Adrenal gland (tissue), 19 donors: ENCODE measurements at places on chromosomes 5 and 9.
A peak's percentile ranks its signal among the peaks of the same experiment; 100 is the strongest.

DNA sequence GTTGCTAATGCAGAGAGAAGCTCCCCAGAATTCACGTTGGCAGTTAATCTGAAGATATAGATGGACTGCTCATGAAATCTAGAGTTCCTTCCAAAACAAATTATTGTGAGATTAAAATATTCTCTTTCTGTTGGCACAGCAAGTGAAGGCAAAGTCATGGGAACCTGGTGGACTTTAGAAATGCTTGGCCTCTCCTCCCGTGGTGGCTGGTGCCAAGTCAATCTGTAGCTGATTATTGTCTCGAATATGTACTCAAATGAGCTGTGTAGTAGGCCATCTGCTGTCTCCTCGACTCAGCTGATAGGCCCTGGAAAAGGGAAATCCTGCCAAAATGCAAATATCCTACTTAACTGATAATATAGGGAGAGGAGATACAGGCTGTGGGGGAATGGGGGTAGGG, 69.3 kb downstream of the DAPK1 start:
- peak; percentile 9 for DNase-seq

DNA sequence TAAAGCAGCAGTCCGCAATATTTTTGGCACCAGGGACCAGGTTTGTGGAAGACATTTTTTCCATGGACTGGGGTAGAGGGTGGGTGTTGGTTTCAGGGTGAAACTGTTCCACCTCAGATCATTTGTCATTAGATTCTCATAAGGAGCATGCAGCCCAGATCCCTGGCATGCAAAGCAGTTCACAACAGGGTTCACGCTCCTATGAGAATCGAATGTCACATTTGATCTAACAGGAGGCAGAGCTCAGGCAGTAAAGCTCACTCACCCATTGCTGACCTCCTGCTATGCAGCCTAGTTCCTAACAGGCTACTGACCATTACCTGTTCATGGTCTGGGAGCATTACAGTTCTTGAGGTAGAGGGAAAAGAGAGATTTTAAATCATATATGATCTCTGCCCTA, 241.5 kb upstream of the COX7C start:
- no peak for DNase-seq

DNA sequence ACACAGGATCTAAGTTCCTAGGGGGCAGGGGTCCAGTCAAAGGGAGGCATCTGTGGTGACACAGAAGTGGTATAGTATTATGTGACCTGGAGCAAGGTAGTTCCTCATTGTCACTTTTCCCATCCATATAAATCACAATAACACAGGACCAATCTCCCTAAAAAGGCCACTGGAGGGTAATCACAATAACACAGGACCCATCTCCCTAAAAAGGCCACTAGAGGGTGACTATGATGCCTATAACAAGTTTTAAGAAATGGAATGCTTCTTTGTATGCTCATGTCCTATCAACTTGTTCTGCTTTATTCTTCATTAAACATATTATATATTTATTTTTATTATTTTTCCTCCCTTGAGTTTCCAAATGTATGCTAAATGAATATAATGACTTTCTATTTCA, 254.6 kb downstream of the ASTN2 start:
- no peak for DNase-seq

GRCh38 chr5:14404780-14405179, 176.8 kb upstream of the OTULINL start:
- DNase-seq: no peak

GRCh38 chr5:88979726-88980125, 96.7 kb upstream of the MEF2C start:
- no peak for DNase-seq

- peak; percentile 94 for DNase-seq
Measured at GRCh38 chr9:130860458-130861316, 25.6 kb downstream of the ABL1 start.

GRCh38 chr5:120882038-120882775, 418.1 kb downstream of the PRR16 start:
- no peak for DNase-seq

- no peak for DNase-seq
Measured at GRCh38 chr9:93677048-93677571, 100.7 kb downstream of the PHF2 start.

GRCh38 chr9:133158695-133159094, 5.0 kb downstream of the GBGT1 start:
- DNase-seq: no peak

- DNase-seq: no peak
Measured at GRCh38 chr5:97501965-97502305, 318.9 kb upstream of the RIOK2 start.

GRCh38 chr9:130984521-130984920, 24.5 kb upstream of the LAMC3 start:
- no peak for DNase-seq

GRCh38 chr5:175652741-175653663, 4.9 kb upstream of the HRH2 start:
- no peak for DNase-seq

GRCh38 chr5:32135086-32135485, 39.0 kb downstream of the GOLPH3 start:
- DNase-seq: no peak

DNA sequence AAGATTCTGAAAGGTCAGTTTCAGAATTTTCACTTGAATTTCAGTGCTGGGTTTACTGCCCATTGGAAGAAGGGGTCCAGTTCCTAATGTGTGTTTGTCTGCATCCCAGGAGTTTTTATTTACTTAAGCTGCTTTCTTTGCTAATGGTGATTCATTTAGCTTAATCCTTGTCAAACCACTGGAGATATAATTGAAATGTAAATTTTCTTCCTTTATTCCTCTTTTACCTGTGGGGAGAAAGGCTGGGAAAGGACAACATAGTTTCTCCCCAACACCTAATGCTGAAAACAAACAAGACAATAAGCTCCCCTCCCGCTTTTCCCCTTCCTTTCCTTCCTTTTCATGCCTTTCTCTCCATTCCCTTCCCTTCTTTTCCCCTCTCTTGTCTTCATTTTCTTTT, 185.8 kb downstream of the KCTD16 start:
- no peak for DNase-seq

DNA sequence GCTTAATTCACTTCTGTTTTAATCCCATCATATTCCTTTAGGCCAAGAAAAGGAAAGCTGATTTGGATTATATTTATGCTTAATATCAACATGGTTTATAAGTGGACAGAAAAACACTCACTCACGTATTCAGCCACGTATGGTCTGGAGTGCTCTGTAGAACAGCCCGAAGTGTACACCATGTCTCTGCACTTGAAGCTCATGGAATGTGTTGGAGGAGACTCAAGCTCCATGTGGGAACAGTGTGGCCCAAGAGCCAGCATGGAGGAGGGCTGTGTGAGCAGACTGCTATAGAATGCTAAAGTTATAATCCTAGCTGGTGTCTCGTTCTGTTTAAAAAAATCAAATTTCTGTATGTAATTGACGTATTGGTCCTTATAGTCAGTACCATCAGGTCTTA, 32.9 kb downstream of the OTULINL start:
- no peak for DNase-seq

GRCh38 chr5:16534280-16534679, 68.7 kb upstream of the ZNF622 start:
- no peak for DNase-seq

DNA sequence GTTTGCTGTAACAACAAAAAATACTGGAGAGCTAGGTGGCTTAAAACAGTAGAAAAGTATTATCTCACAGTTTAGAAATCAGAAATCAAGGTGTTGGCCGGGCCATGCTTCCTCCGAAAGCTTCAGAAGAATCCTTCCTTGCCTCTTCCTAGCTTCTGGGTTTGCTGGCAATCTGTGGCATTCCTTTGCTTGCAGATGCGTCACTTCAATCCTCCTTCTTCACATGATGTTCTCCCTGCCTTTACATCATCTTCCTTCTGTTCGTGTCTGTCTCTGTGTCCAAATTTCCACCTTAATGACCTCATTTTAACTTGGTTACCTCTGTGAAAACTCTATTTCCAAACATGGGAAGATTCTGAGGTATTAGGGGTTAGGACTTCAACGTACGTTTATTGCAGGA, 90.4 kb upstream of the CHD1 start:
- no peak for DNase-seq

- no peak for DNase-seq
Measured at GRCh38 chr5:35374584-35374983, 144.3 kb upstream of the PRLR start.

GRCh38 chr5:125037020-125037419, 290.6 kb upstream of the ZNF608 start:
- no peak for DNase-seq

GRCh38 chr5:139473105-139473504, 2.3 kb downstream of the SMIM33 start:
- DNase-seq: no peak

DNA sequence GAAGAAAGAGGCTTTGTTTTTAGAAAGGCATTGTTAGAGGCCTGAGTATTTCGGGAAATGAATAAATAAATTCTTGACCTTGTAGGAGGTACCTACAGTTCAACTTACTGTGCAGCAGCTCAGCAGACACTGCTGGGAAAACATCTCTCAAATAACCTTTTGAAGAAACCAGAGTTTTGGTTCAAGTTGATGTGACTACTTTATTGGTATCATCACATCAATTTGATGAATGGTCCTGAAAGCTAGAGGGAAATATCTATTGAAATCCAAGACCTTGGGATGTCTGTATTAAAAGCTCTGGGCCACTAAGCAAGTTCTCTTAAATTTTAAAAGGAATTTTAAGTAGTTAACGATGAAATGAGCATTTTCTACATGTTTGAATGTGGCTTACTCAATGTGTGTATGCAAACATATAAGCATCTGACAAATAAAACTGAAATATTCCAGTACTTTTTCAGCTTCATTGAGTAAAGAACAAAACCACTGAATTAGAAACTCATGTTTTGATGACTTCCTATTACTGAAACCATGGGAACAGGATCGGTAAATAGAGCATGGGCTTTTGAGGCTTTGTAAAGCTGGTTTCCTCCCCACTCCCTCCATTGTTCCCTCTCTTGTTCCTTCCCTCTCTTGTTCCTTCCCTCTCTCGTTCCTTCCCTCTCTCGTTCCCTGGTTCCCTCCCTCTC, 36.7 kb downstream of the SLC27A6 start:
- no peak for DNase-seq
